ENCODE measurements at places on chromosomes 2 and 18. TPM values are rescaled to one million over a fixed set of nuclear protein-coding genes. Genes with fewer than 3 reads are reported as not detected.

Gene MYO7B
- total RNA-seq = 0.22 TPM

Gene SLC1A4
- 26.9 TPM for total RNA-seq

Gene TRABD2A
- 0.38 TPM for total RNA-seq

Gene CNDP1
- total RNA-seq = 0.12 TPM

Gene LYG2
- total RNA-seq = not detected

Gene DNER
- 0.70 TPM for total RNA-seq

Gene ATP6V1C2
- total RNA-seq = 0.35 TPM

Gene SFTPB
- not detected for total RNA-seq

Gene ALPP
- total RNA-seq = not detected

Gene ANKRD29
- 0.54 TPM for total RNA-seq

Gene CKAP2L
- not detected for total RNA-seq

Gene POU3F3
- total RNA-seq = not detected

Gene NT5DC4
- not detected for total RNA-seq

Gene SLC4A5
- total RNA-seq = 2.2 TPM

DNA sequence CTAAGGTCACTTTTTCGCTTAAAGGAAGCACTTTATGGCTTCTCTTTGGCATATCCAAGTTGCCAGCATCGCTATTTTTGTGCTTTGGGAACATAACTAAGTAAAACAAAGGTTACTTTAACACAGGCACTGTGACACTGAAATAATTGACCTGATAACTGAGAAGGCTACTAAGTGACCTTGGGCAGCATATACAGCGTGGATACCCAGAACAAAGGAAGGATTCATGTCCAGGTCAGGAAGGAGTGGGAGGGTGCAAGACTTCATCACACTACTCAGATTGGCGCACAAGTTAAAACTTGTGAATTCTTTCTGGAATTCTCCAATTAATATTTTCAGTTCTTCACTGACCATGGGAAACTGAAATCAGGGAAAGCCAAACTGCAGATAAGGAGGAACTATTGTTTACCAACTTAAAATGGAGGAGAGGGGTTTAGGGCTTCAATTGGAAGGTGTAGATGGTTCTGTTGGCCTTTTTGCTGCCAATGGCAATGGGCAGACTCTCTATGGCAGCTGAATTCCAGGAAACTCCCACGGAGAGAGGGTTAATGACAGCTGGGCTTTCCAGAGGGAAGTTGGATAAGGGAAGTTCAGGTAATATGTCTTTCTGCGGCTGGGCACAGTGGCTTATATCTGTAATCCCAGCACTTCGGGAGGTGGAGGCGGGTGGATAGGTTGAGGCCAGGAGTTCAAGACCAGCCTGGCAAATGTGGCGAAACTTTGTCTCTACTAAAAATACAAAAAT is 45.3 kb downstream of the COMMD1 start:
- DNase-seq = no peak

- no peak for DNase-seq
Measured at GRCh38 chr18:3233433-3234168, 13.8 kb upstream of the MYOM1 start.

DNA sequence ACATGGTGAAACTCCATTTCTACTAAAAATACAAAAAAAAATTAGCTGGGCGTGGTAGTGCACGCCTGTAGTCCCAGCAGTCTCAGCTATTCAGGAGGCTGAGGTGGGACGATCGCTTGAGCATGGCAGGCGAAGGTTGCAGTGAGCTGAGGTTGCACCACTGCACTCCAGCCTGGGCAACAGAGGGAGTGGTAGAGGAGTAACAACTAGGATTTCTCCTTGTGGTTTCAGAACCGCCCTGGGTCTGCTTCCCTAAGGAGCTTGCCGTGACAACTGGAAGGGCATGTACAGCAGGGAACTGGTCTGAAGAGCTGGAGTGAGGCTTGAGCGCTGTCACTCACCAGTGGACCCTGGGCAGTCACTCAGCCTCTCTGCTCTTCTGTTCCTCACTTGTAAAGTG is 29.1 kb downstream of the REEP1 start:
- DNase-seq = no peak

- DNase-seq = no peak
Measured at GRCh38 chr2:9824956-9825720, 18.1 kb upstream of the TAF1B start.

- DNase-seq = no peak
Measured at GRCh38 chr2:26687328-26687727, 5.2 kb upstream of the KCNK3 start.

DNA sequence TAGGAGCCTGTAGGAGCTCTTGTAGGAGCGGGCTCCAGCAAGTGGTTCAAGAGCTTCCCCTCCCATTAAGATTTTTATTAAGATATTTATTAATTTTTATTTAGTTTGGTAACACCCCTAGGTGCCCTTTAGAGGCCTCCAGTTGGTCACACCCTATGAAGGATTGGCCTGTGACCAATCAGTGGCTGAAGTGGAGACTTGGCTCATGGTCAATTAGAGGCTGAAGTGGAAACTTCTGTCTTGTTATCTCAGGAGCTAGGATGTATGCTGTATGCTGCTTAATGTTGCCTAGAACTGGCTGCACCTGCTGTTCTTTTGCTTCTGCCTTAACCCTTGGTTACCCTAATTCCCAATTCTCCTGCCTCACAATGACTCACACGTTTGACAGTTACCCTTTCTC is 48.7 kb downstream of the DHRS9 start:
- no peak for DNase-seq

DNA sequence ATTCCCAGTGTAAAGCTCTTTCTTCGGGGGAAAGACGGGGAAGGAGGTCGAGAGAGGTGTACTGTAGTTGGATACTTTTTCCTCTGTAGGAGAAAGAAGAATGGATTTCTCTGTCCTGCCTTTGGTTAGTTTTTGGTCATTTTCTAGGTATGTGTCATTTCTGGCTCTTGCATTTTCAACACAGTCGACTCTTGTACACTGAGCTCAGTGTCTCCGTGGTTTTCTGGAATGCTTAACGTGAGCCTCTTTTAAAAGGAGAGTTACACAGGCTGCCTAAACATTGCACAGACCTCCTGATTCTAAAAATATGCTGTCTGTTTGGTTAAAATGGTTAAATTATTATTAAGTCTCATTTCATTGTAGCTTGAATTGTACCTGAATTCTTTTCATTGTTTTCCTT is 21.8 kb upstream of the GLS start:
- DNase-seq = no peak

DNA sequence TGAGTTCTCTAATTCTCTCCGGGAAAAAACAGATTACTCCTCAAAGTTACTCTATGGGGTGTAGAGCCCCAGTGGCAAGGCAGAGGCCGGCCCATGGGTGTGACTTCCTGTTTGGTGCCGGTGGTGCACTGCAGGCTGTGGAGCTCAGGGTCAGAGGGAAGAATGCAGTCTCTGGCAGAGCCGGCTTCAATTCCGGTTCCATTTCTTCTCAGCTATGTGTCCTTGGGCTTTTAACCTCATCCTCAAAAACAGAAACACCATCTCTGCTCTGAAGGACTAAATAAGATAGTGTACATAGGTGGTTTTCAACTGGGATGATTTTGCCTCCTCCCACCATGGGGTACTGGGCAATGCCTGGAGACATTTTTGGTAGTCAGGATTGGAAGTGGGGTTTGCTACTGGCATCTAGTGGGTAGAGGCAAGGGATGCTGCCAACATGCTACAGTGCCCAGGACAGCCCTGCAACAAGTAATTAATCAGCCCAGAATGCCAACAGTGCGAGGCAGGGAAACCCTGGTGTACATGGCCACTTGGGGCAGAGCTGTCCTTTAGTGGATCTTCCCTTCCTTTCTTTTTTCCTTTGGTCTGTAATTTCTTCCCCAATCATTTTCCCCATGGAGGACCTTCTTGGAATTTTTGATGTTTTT is 81.2 kb downstream of the INSIG2 start:
- no peak for DNase-seq

DNA sequence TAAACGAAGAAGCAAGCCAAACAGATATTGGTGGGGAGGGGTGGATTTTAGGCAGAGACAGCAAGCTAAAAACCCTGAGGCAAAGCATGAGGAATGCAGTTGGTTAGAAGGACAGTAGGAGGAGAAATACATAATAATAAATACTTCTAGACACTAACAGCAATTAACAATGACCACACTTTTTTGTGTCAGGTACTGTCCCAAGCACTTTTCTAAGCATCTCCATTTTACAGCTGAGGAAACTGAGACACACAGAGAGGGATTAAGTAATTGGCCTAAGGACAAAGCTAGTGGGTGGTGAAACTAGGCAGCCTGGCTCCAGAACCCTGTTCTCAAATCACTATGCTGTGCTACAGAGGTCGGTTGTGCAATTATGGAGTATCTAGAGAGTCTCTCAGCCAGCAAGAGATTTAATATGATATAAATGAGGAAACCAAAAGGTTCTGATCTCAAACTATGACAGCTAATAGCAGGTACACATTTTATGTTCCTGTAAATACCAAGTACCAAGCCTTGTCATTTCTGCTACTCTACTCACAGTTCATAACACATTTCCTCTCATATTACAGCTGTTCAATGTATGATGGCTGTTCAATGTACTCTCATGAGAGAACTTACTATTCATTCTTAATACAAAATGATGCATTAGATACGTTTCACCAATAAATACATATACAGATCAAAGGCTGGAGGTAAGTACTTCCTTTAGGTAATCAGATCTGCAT is 5.3 kb downstream of the MAP4K3 start:
- no peak for DNase-seq

GRCh38 chr2:160253440-160254188 is 53.5 kb upstream of the ITGB6 start:
- DNase-seq = no peak

- no peak for DNase-seq
Measured at GRCh38 chr18:27954226-27954625, 222.7 kb downstream of the CDH2 start.

GRCh38 chr2:29443151-29443550 is 327.9 kb downstream of the CLIP4 start:
- DNase-seq = peak; percentile 69

DNA sequence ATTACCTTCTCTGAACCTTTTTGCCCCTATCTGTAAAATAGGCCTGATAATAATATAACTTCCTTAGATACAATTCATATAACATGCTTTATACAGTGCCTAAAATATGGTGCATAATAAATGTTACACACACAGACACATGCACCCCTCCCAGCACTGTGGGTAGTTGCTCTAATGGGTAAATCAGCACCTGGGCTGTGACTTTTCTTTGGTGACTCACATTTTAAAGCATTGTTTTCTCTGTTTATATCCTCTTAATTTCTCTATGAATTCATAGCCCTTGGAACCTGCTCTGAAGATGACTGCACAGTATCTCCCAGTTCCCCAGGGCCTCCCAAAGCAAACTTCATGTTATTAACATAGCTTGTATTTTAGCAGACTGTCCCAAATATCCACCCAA is 248.2 kb upstream of the TNP1 start:
- no peak for DNase-seq

GRCh38 chr2:190318931-190319554 is 583 bp downstream of the HIBCH start:
- peak; percentile 35 for DNase-seq

- no peak for DNase-seq
Measured at GRCh38 chr2:128408349-128409305, 90.0 kb upstream of the HS6ST1 start.

DNA sequence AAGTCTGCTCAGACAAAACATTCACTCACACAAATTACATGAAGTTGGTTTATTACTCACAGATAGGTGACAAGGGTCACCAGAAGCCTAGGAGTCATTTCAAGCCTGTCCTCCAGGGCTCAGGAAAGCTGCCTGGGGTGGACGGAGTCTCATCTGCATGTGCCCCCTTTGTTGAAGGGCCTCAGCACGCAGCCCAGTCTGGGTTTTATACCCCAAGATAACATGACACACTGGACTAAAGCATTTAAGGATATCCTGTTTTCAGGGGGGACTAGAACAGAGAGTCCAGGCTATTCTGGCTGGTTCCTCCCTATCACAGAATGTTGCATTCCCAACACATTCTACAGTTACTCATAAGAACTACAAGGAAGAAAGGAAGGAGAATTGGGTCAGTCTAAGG is 164.7 kb downstream of the MREG start:
- DNase-seq = no peak

GRCh38 chr2:73176205-73176880 is 26.0 kb upstream of the NOTO start:
- DNase-seq = peak; percentile 72

DNA sequence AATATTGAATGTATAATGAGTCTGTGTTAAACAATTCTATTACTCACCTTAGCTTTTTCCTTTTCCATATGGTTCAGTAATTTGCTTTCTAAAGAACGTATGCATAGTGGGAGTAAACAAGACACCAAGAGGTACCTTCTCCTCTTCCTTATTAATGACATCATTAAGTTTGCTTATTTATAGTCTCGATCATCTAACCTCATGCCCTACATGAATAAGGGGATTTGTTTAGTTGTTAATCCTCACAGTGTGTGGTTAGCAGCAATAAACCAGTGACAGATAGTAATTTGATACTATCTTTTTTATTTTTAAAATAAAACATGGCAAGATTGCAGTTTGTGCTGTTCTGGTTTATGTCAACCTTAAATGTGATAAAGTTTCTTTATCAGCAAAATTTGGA is 69.7 kb downstream of the COBLL1 start:
- DNase-seq = no peak

- no peak for DNase-seq
Measured at GRCh38 chr18:52610451-52611115, 270.6 kb downstream of the DCC start.

DNA sequence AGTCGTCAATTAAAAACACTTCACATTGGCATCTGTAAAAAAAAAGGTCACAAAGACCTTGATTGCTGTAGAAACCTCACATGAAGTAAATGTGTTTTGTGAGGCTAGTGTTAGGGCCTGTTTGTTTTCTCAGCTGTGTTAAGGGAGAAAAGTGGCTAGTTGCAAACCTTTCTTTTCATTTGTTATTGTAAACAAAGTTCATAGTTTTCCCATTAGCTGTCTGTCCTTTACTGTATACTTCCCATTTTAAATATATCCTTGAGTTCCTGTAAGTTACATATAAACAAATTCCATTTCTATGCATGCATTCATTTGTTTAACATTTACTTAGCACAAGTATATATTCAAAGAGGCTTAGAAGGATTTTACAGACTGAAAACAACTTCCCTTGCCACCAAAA is 1250.2 kb downstream of the LRP1B start:
- no peak for DNase-seq

- no peak for DNase-seq
Measured at GRCh38 chr18:57230861-57231585, 84.1 kb downstream of the BOD1L2 start.

DNA sequence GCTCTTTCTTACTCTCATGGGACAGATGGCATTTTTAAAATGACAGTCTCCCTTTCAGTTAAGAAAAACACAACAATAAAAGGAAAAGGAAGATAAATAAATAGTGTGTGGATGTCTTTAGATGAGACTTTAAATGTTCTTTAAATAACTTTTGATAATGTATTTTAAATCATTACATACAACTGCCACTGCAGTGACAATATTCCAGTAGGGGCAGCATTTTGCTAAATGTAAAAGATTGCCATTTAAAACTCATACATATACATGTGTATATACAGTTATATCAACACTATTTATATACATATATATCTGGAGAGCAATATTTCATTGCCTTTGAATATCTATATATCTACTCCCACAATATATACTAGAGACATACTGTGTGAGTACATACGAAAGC is 90.7 kb downstream of the INO80D start:
- no peak for DNase-seq

GRCh38 chr2:228675091-228675490 is 493.6 kb upstream of the SPHKAP start:
- DNase-seq = no peak

- no peak for DNase-seq
Measured at GRCh38 chr2:85724731-85725181, 29.0 kb upstream of the ATOH8 start.

Data from pancreas (tissue), 10 donors.